Activated CD4-positive, alpha-beta memory T cell treated with anti-CD3 and anti-CD28 coated beads for 36 hours (primary cell): ENCODE measurements at places on chromosomes 6 and 20. TPM values are rescaled to one million over a fixed set of nuclear protein-coding genes. Genes with fewer than 3 reads are reported as not detected.

The FHL5 gene
- not detected for total RNA-seq

The FERMT1 gene
- 0.05 TPM for total RNA-seq

The DLGAP4 gene
- total RNA-seq, result 18.8 TPM

GRCh38 chr6:124355146-124355545 lies 551.5 kb downstream of the NKAIN2 start:
- no peaks in the 10 kb centered on the region for H3K27me3 ChIP-seq
- no peaks in the 10 kb centered on the region for H3K36me3 ChIP-seq
- no peak overlapping the region for H3K27ac ChIP-seq
- no peaks in the 10 kb centered on the region for H3K4me1 ChIP-seq

The TGM2 gene
- total RNA-seq, result not detected

The BRPF3 gene
- 18.3 TPM for total RNA-seq

The MEI4 gene
- total RNA-seq, result not detected

DNA sequence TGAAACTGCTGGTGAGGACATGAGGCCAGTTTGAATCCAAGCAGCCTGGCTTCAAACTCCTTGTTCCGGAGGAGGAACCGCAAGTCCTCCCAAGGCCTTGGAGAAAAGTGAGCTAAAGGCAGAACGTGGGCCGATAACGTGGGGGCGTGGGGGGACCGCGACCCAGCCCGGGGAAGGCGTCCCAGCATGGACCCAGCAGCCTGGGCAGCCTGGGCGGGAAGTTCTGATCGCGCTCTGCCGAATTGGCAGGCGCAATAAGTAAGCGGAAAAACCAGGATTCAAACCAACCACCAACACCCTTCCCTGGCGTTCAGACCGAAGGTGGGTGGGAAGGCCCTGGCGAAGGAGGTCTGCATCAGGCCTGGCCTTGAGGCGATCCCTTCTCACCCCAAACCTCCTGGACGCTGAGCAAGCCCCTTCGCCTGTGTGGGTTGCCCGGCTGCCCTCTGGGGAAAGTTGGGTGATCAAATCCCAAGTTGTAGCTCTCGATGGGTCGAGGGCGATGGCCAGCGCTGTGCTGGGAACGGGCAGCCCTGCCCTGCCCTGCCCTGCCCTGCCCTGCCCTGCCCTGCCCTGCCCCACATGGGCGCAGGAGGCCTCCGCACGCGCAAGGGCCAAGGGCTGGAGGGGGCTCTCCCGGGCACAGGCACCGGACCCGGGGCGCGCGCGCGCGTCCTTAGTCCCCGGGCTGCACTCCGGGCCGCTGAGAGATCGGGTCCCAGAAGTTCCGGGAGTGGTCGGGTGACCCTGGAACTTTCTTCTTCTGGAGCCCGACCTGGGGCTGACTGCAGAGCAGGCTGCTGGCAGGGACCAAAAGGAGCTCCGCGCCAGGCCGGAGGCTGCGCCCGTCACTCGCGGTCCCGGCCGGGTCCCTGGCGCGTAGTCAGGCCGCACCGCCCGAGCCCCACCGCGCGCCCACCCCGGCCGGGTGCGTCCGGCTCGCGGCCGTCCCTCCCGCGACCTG lies 637 bp upstream of the SLC22A3 start:
- no peak overlapping the region for H3K27ac ChIP-seq
- no peak for DNase-seq
- no peaks in the 10 kb centered on the region for H3K36me3 ChIP-seq
- peaks cover 39% of the 10 kb centered on the region for H3K27me3 ChIP-seq
- peaks cover 5% of the 10 kb centered on the region for H3K4me1 ChIP-seq

DNA sequence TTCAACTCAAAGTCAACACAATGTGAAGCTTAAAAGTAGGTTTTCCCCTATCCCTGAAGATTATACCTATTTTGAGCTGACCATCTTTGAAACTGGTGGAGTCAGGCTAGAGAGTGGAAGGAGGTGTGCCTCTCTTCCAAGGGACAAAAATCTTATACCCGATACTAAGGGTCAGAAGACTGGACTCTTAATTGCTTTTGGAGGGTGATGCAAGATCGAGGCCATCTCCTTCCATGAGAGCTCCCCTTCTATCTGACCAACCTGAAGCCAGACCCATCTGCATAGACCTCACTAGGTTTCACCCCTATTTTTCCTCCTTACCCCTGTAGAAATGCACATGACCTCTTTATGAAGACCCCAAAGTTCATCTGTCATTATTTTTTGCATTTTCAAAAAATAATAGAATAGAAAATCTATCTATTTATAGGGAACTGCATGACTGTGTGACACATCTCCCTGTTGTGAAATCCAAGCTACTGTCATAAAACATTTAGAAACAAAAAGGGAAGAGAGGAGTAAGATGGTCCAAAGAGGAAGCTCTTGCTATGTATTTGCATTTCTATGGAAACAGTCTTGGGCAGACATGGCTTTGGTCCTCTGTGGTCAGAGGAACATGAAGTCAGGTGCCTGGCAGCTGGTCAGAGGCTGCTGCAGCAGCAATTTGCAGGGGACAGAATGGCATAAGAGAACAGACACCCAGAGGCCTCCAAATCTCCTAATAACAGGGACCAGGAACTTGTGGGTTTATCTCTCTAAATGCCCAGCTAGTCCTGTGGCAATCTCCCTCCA lies 349.2 kb downstream of the MAFB start:
- no peaks in the 10 kb centered on the region for H3K4me1 ChIP-seq
- no peak overlapping the region for H3K4me3 ChIP-seq
- H3K36me3 ChIP-seq, result no peaks in the 10 kb centered on the region
- H3K27me3 ChIP-seq, result no peaks in the 10 kb centered on the region

The PTCRA gene
- not detected for total RNA-seq

- no peak overlapping the region for H3K4me3 ChIP-seq
- peaks cover 5% of the 10 kb centered on the region for H3K27me3 ChIP-seq
- H3K36me3 ChIP-seq, result no peaks in the 10 kb centered on the region
- DNase-seq, result no peak
- H3K27ac ChIP-seq, result peak overlapping the region; percentile 72
- H3K4me1 ChIP-seq, result peaks cover 21% of the 10 kb centered on the region
Measured at GRCh38 chr20:4159765-4160490, 144.6 kb upstream of the RNF24 start.

GRCh38 chr6:13400772-13401171 lies 72.4 kb upstream of the TBC1D7 start:
- DNase-seq, result no peak
- peaks cover 7% of the 10 kb centered on the region for H3K4me1 ChIP-seq
- H3K27me3 ChIP-seq, result no peaks in the 10 kb centered on the region
- H3K27ac ChIP-seq, result no peak overlapping the region
- no peak overlapping the region for H3K4me3 ChIP-seq

DNA sequence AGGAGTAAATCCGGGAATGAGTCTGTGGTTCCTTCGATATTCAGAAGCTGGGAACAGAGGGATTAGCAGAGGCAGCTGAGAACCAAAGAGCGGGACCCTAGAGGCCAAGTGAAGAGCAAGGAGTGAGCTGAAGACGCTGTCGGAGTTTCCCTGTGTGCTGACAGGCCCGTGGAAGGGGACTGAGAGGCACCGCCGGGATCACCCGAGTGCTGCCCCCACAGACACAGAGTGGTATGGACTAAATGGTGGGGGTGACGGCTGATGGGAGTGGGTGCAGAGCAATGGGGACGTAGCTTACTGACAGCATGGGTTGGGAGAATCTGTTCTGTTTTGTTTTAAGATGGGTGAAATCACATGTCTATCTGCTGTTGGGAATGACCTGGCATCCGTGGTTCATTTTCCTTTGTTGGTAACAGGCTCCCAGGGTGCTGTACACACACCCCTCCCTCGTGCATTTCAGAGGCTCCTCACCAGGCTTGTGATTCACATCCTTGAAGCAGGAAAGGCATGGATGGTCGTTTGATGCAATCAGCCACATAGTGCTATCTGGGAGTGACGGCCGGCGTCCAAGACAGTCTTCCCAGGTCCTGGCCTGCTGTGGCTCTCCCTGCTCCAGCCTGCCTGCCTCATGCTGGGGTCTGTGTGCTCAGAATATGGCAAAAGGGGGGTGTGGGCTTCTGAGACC lies 97.4 kb downstream of the THBS2 start:
- H3K4me1 ChIP-seq, result no peaks in the 10 kb centered on the region
- DNase-seq, result no peak
- no peaks in the 10 kb centered on the region for H3K36me3 ChIP-seq
- H3K4me3 ChIP-seq, result no peak overlapping the region

DNA sequence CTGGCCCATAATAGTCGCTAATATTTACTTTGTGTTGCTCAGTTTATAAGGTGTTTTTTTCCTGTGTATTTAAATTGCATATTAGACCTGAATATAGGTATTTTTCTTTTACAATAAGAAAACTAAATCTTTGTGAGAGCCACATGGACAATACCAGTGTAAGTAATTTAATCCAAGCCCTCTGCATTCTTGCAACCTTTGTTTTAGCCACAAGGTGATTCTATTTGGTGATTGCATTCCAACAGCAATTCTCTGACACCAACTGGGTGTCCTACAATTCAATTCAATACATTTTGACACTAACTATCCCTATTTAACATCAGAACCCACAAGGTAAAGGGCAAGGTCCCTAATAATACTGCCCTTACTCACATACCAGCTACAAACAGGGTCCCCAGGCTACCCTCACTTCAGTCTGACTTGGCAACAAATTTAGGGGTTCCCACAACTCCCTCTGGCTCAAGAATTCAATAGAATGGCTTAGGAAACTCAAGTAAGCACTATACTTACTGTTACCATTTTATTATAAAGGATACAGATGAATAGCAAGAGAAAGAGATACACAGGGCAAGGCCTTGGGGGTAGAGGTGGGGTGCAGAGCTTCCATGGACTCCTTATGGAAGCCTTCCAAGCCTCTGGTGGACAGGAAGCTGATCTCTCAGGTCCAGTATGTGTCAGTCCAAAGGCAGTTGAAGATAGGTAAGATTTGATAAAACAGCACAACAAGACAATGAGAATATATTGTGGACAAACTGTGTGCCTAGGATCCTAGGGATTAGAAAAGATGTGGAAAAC lies 169.3 kb downstream of the CD83 start:
- H3K27me3 ChIP-seq, result no peaks in the 10 kb centered on the region
- H3K36me3 ChIP-seq, result no peaks in the 10 kb centered on the region
- H3K4me1 ChIP-seq, result peaks cover 4% of the 10 kb centered on the region
- no peak overlapping the region for H3K27ac ChIP-seq

DNA sequence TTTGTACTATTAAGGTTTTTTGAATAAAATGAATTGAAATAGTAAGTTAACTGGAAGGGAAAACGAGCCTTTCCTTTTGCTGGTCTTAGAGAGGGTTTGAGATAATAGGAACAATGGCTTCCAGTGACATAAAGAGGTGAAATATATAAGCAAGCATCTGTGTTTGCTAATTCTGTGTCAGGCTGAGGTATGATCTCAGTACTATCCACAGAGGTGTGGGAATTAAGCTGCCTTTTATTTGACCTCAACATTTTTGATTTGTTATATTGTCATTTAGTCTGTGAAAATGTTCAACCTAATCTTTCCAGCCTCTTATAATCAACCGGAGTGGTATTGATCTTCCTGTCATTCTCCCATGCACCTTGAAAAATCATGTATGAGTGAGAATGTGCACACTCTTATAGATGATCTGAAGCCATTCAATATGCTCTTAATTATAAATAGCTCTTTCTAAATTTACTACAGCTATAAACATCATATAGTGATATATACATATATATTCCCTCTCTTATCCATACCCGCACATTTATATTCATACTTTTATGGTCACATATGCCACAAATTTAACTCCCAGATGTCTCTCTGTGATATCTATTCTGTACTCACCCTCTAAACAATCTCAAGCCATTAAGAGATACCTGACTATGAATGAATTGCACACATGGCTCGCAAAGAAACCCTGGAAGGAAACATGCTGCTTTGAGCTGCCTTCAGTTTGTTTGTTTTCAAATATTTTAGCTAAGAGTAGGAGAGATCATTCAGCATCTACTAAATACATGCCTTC lies 754.7 kb upstream of the NRSN1 start:
- no peak overlapping the region for H3K4me3 ChIP-seq
- no peaks in the 10 kb centered on the region for H3K36me3 ChIP-seq
- no peaks in the 10 kb centered on the region for H3K27me3 ChIP-seq
- no peaks in the 10 kb centered on the region for H3K4me1 ChIP-seq
- DNase-seq, result no peak

The GRIK2 gene
- not detected for total RNA-seq

GRCh38 chr20:41344938-41345728 lies 4.5 kb downstream of the LPIN3 start:
- H3K36me3 ChIP-seq, result no peaks in the 10 kb centered on the region
- H3K27me3 ChIP-seq, result no peaks in the 10 kb centered on the region
- no peak for DNase-seq
- peaks cover 3% of the 10 kb centered on the region for H3K4me1 ChIP-seq
- no peak overlapping the region for H3K4me3 ChIP-seq

The WFDC12 gene
- not detected for total RNA-seq

The AKAP7 gene
- 4.0 TPM for total RNA-seq

GRCh38 chr20:62477669-62478455 lies 2.1 kb upstream of the GATA5 start:
- no peak for DNase-seq
- H3K27ac ChIP-seq, result no peak overlapping the region
- H3K4me3 ChIP-seq, result no peak overlapping the region
- H3K36me3 ChIP-seq, result no peaks in the 10 kb centered on the region
- peaks cover 8% of the 10 kb centered on the region for H3K4me1 ChIP-seq

DNA sequence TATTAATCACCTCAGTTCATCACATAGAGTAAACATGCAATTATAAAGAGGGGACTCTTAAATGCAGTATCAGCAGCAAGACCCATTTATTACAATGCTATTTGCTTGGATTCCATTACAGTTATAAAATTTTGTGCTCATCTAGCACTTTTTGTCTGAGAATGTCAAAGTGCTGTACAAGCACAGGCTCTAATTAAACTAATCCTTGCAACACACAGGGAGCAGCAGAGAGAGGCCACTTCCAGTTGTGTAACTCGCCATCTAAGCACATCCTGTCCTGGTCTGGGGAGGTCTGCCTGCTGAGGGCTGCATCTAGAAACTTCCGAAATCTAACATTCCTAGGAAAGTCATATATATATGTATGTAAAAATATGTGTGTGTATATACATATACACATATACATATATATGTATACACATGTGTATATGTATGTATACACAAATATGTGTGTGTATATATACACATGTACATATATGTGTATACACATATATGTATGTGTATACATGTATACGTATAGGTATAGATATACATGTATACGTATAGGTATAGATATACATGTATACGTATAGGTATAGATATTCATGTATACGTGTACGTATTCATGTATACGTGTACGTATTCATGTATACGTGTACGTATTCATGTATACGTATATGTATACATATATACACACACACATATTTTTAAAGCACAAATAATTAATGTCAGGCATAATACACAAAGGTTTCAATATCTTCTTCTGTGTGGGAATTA lies 136.4 kb upstream of the JARID2 start:
- H3K36me3 ChIP-seq, result peaks cover 4% of the 10 kb centered on the region
- no peak overlapping the region for H3K27ac ChIP-seq
- H3K4me1 ChIP-seq, result peaks cover 3% of the 10 kb centered on the region
- H3K4me3 ChIP-seq, result no peak overlapping the region
- DNase-seq, result no peak

The ZBTB2 gene
- 14.0 TPM for total RNA-seq

- no peak for DNase-seq
- no peaks in the 10 kb centered on the region for H3K36me3 ChIP-seq
- no peak overlapping the region for H3K4me3 ChIP-seq
- H3K27me3 ChIP-seq, result no peaks in the 10 kb centered on the region
Measured at GRCh38 chr6:140871911-140872310, 1260.8 kb upstream of the GJE1 start.
